ENCODE measurements at places on chromosomes 7 and 10. TPM values are rescaled to one million over a fixed set of nuclear protein-coding genes. Genes with fewer than 3 reads are reported as not detected.
A peak's percentile ranks its signal among the peaks of the same experiment; 100 is the strongest.

GRCh38 chr10:120894556-120894955 lies 43.4 kb downstream of the WDR11 start:
- no peak for DNase-seq

- no peak for DNase-seq
These were observed 91.6 kb downstream of the INPP5A start for GRCh38 chr10:132628966-132629900.

DNA sequence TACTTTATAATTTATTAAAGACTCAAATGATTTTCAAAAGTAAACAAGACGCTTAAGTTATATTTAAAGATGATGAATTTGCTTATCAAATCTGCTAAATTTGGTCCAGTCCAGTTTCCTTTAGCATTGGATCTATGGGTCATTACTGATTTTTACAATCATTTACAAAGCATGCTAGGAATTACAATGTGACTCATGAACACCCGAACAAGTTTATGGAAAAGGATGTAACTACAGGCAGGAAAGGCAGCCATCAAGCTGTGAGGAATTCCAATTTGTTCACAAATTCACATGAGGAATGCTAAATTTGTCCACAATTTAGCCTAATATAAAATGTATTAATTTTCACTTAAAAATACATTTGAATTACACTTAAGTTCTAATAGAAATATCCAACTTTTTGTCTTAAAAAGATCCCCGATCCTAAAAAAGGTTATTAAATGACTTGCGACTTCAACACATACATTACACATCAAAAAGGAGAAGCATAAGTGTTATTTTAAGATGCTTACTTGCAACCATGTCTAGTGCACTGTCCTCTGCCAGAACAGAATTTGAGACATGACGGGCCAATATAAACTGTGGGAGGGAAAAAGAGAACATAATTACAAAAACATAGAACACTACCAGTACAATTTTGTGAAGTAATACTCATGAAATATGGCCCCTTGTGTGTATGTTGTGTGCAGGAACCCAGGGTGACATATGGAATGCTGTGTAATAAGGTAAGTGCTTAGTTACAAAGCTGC lies 194.2 kb upstream of the SLC26A5 start:
- peak; percentile 30 for DNase-seq

- DNase-seq, result no peak
These were observed 285.6 kb upstream of the POM121L12 start for GRCh38 chr7:52749880-52750279.

DNA sequence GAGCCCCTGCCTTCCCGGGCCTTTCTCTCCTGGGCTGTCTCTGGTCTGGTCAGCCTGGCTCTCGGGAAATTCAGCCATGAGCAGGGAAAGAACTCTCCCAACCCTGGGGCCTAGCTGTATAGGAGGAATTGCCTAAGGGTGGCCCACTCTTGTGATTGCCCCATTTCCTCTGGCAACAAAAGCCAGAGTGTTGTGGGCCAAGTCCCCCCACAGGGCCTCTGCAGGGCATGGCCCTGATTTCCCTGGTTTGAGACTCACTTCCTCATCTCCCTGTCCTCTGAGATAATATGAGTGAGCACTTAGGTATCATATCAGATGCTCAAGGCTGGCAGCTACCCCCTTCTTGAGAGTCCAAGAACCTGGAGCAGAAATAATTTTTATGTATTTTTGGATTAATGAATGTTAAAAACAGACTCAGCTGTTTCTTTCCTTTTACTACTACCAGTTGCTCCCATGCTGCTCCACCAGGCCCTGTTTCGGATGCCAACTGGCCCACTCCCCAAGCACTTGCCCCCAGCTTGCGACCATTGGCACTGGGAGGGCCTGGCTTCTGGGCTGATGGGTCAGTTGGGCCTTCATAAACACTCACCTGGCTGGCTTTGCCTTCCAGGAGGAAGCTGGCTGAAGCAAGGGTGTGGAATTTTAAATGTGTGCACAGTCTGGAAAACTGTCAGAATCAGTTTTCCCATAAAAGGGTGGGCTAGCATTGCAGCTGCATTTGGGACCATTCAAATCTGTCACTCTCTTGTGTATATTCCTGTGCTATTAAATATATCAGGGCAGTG lies 11.4 kb downstream of the IRF5 start:
- no peak for DNase-seq

The BHLHA15 gene
- not detected for polyA plus RNA-seq

The DDC gene
- polyA plus RNA-seq, result not detected

The TMEM139 gene
- not detected for polyA plus RNA-seq

The CALML5 gene
- polyA plus RNA-seq, result not detected

The LGI1 gene
- polyA plus RNA-seq, result not detected

The CPA1 gene
- polyA plus RNA-seq, result 0.07 TPM
